Spinal cord (tissue), 10 donors: ENCODE measurements at places on chromosomes 12 and 14. TPM values are rescaled to one million over a fixed set of nuclear protein-coding genes. Genes with fewer than 3 reads are reported as not detected.

BEGAIN gene
- total RNA-seq = 4.9 TPM

MIPOL1 gene
- total RNA-seq = 17.3 TPM

TAOK3 gene
- total RNA-seq = 51.1 TPM

HSPB8 gene
- total RNA-seq = 14.8 TPM

INF2 gene
- total RNA-seq = 22.8 TPM

GIT2 gene
- total RNA-seq = 45.5 TPM

SMCO3 gene
- total RNA-seq = 5.0 TPM

SYNDIG1L gene
- total RNA-seq = 8.7 TPM

AICDA gene
- total RNA-seq = 0.11 TPM

DNA sequence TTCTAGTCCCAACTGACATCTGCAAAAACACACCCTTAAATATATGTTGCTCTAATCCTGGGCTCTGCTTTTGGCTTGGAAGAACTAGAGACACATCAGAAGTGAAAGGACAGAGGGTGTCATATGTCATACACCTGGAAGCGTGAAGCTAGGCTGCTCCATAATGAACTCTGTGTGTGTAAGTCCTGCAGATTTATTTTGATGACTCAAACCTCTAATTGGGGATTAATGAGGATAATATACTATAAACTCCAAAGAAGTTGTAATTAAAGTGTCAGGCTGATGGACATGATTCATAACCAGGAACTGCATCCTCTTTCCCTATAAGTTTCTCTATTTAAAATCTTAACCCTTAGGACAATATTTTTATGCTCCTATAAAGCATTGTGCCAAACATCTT is 4.4 kb upstream of the KCNK10 start:
- no peak for DNase-seq

DNA sequence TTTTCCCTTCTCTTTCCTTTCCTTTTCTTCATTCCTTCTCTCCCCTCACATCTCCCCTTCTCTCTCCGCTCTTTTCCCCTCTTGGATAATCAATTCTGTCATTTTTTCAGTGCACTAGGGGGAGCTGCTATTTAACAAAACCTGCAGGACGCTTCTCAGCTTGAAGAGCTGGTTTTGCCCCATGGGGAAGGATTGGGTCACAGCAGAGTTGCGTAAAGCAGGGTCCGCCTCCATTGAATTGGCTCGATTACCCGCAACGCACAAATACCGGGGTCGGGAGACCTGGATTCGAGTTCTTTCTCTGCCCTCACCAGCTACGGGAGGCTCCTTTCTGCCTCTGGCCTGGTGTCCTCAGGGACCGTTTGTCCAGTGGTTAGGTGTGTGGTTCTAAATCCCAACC is 42.1 kb upstream of the CHGA start:
- no peak for DNase-seq

DNA sequence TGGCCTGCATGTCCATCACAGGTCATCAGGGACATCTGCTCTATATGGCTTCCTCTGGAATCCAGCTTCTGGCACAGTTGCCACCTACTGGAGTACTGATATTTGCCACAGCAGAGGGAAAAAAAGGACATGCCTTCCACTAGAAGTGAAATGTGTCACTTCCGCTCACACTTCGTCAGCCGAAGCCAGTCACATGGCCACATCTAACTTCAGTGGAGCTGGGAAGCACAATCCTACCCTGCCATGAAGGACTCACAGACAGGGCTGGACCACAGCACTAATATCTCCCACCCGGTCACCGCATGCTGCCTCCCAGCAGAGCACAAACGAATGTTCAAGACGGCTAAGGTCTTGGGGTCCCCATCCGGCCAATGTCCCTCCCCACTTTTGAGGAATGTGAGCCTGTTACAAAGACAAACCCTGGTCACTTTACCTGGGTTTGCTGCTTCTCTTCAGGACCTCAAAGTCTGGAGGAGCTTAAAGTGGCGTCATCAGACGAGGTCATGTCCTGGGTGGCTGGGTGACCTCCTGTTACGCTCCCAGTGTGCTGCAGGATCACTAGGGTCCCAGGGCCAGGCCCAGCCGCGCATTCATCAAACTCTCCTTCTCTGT is 98.6 kb downstream of the GCH1 start:
- DNase-seq = no peak

- DNase-seq = no peak
Observed at GRCh38 chr14:60506010-60506409, 2.9 kb upstream of the SIX6 start.

- no peak for DNase-seq
Observed at GRCh38 chr12:84840356-84840755, 72.2 kb downstream of the SLC6A15 start.

GRCh38 chr14:25259470-25259869 is 209.5 kb upstream of the STXBP6 start:
- DNase-seq = no peak

DNA sequence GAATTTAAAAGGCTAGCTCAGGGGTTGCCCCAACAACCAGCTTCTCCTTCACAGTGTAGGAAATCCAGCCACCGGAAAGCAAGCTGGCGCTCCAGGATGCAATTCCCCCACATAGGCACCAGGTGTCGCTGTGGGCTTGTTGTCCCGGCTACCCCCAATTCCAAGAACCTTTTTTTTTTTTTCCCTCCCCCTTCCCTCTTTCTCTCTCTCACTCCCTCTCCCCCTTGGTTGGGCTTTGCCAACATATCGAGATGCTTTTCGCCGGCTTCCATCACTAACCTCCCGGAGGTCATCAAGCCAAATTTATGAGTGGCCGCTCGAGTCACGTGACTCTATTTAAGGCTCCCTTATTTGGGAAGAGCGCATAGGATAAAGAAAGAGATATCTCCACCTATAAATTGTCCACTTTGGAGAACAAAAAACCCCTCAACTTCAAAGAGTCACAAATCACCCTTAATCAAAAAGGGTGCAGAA is at the start of gene HOXC5:
HOXC5 (plus strand) TSS at position 424 of the 474 bp plus-strand sequence. CDS start 73 bp downstream, outside the sequence.
- DNase-seq = no peak

DNA sequence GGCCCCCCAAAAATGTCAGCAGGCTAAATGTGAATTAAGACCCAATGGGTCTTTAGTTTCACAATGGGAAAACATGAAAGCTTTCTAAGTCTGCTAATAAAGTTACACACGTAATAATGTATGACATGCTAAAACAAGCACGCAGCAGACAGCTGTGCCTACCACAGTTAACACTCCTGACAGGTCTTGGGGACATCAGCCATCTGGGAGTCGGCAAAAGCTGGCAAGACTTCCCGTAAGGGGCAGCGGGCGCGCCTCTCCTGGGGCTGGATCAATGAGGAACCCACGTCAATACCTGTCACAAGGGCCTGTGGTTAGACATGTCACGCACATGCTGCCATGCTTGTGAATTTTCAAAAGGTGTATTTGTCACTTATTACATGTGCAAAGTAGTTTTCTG is 45.0 kb downstream of the ACTN1 start:
- DNase-seq = no peak
